Suprapubic skin (tissue), 4 donors: ENCODE measurements at places on chromosomes 1 and 21. TPM values are rescaled to one million over a fixed set of nuclear protein-coding genes. Genes with fewer than 3 reads are reported as not detected.

Gene NOL9
- total RNA-seq = 33.6 TPM

DNA sequence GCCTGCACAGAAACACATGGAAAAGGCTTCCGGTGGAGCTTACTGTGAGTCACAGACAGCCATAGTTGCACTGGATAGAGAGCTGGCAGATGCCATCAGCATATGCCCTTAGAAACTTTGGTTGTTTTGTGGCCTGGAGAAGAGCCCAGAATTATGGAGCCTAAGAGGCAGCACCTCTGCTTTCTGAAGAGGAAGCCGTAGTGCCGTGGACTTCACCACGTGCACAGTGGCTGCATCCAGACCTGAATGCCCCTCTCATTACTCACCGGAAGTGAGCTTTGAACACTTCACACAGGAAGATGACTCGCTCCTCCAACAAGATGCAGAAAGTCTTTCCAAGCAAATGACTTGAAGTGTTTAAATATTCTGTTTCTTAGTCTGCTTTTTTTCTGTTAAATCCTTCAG is 28.4 kb downstream of the JUN start:
- DNase-seq = peak; percentile 69

- peak; percentile 76 for DNase-seq
Observed at GRCh38 chr1:99648107-99648506, 2.2 kb downstream of the PALMD start.

- no peak for DNase-seq
Observed at GRCh38 chr1:199734186-199734585, 293.3 kb upstream of the NR5A2 start.

- no peak for DNase-seq
Observed at GRCh38 chr1:64031236-64031635, 172.2 kb upstream of the UBE2U start.
